Cortex of kidney (tissue), 1 donor: ENCODE measurements at places on chromosomes 2 and 18.

DNA sequence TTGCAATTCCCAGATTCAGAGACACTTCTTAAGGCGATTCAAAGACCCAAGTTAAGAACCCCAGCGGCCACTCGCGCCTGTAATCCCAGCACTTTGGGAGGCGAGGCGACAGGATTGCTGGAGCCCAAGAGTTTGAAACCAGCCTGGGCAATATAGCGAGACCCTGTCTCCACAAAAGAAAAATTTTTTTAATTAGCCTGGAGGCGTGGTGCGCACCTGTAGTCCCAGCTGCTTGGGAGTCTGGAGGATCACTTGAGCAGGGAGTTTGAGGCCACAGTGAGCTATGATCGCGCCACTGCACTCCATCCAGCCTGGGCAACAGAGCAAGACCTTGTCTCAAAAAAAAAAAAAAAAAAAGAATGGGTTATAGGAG lies 585 bp upstream of the ANAPC1 start:
- DNase-seq = no peak

- DNase-seq = no peak
Observed at GRCh38 chr2:232931636-232932035, 61.6 kb downstream of the SNORC start.

GRCh38 chr2:60605866-60606265 lies 52.4 kb upstream of the BCL11A start:
- no peak for DNase-seq

DNA sequence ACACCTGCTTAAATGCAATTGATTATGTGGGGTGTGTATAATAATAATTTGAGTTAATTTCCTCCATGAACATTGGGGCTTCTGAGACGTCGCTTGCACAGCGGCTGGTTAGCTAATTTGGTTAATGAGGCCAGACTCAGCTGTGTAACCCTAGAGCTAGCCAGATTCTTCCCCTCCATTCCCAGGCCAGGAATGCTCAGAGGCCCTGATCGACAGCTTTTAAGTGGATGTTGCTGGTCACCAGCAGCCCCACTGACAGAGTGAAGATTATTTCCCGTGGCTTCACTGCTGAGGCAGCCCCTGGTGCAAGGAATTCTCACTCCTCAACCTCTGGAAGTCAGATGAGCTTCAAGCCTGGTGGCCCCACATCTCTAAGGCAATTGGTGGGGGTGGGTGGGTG lies 12.4 kb upstream of the EPAS1 start:
- no peak for DNase-seq

DNA sequence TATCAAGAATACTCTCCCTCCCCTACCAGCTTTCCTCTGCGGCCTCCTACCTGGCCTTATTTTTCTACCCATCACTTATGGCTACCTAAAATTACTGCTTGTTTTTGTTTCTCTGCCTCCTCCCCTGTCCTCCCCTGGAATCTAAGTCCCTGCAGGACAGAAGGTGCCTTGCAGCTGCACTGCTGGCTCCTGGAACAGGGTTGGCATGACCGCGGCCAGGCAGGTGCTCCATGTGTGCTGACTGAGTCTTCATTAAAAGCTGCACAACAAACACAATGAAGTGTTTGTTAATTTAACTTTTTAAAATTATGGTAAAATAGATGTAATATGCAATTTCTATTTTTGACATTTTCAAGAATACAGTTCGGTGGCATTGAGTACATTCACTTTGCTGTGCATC lies 171.9 kb upstream of the FHL2 start:
- DNase-seq = no peak

- DNase-seq = no peak
Observed at GRCh38 chr2:101367508-101367907, 19.8 kb downstream of the CREG2 start.

- DNase-seq = no peak
Observed at GRCh38 chr2:88874063-88874657, 182.7 kb downstream of the RPIA start.

GRCh38 chr2:235050980-235051351 lies 99.1 kb downstream of the SH3BP4 start:
- no peak for DNase-seq

GRCh38 chr2:64685430-64685829 lies 31.7 kb upstream of the SERTAD2 start:
- no peak for DNase-seq

GRCh38 chr18:42041793-42042192 lies 86.8 kb downstream of the PIK3C3 start:
- no peak for DNase-seq

DNA sequence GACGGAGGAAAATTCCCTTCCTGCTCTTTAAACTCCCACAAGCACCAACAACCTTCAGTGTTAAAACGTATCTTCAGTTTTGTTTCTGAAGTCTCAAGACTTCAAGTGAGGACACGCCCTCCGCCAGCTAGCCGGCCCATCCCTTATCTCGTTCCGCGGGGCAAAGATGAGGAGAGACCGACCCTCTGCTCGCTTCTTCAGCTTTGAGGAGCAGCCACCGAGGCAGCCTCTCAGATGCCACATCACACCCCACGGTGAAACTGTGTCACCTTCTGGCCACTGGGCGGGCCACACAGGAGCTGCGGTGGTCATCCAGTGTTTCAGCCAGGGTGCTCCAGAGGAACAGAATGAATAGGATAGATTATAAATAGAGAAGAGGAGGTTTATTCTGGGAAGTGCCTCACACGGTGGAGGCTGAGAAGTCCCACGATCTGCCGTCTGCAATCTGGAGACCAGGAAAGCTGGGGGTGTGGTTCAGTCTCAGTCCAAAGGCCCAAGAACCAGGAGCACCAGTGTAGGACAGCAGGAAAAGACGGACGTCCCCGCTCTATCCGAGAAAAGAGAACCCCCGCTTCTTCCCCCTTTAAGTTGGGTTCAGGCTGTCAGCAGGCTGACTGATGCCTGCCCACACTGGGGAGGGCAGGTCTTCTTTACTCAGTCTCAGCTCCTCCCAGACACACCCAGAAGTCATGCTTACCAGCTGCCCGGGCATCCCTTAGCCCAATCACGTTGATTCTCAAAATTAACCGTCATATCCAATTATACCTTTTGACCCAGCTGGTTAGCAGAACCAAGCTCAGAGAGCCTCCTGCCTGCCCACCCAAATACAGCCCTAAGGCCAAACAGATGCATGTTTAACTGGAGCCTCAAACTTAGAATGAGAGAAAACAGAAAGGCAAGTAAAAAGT lies 399.7 kb upstream of the ID2 start:
- no peak for DNase-seq

- DNase-seq = no peak
Observed at GRCh38 chr2:215190588-215190987, 52.2 kb upstream of the ABCA12 start.

- no peak for DNase-seq
Observed at GRCh38 chr18:61400716-61401115, 67.5 kb downstream of the CDH20 start.

- no peak for DNase-seq
Observed at GRCh38 chr2:26059542-26059941, 25.7 kb downstream of the RAB10 start.

GRCh38 chr2:922185-922584 lies 28.5 kb upstream of the SNTG2 start:
- DNase-seq = no peak

DNA sequence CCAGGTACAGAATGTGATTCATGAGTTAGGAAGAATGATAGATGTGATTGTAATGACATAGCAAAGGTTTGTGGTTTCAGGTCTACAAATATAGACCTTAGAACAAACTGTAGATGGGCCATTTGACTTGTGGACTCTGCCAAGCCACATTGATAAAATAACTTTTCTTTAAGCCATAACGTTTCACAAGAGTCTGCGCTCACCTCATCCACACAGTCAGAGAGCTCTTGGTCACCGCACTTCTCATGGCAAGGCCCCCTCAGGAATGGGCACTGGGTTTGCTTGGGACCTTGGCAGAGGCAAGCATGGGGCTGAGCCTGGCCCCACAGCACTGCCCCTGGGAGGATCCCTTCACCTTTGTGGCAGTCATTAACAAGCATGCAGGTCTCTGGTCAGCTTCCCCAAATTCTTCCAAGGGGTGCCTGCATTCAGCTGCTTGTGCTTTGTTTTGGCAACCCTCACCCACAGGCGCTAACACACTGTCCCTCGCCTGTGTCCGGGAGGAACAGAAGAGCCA lies 14.0 kb downstream of the ARMC9 start:
- DNase-seq = no peak

GRCh38 chr2:60509066-60509465 lies 44.4 kb downstream of the BCL11A start:
- DNase-seq = no peak

- no peak for DNase-seq
Observed at GRCh38 chr2:31217465-31218200, at the start of gene CAPN14. CAPN14 (minus strand) TSS chr2:31217515; CDS start chr2:31205447, 12,068 bp downstream.

- DNase-seq = no peak
Observed at GRCh38 chr2:88450186-88450585, 2.3 kb downstream of the FOXI3 start.
